Fibroblast of skin of left biceps (primary cell): ENCODE measurements at places on chromosomes 2 and 18.

DNA sequence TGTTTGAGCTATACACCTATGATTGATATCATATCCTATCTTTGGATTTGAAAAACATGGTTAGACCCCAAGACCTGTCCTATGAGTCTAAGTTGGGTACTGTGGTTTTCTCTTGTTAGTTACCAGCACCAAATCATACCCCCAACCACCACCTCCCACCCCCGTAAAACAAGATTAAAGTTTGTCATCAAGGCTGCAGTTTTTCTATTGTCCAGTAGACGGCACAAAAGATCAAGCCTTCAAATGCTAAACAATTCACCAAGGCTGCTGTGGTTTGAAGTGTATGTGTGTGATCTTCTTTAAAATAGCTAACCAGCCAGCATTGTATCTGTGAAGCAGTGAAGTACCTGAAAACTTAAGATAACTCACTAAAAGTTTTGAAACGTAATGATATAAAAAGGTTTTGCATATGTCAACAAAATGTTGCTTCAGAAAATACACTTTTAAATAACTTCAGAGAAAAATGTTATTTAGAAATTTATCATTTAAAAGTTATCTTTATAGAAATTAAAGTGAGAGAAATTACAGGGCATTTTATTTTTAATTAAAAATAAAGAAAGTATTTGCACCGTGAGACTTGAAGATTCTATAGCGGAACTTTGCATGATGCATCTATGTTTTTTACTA lies 5.8 kb upstream of the MEIS1 start:
- DNase-seq, result no peak

- peak; percentile 63 for DNase-seq
Measured at GRCh38 chr2:43737097-43737854, 36.6 kb upstream of the DYNC2LI1 start.

DNA sequence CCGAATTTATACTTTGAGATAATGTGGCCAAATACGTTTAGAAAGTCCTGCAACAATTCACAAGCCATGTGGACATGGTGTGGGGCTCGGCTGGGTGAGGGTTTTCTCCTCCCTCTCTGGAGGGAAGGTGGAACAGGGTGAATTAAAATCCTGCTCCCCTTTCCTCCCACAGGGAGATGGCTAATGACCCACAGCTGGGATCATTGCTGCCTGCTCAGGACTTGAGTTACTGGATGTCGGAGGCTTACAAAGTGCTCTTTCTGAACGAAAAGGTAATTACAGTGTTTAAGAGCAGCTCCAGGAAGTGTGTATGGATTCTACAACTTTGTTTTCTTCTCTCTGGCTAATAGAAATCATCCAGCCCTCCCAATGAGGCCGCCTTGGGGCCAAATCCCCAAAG lies 97.9 kb upstream of the ALKAL2 start:
- no peak for DNase-seq

DNA sequence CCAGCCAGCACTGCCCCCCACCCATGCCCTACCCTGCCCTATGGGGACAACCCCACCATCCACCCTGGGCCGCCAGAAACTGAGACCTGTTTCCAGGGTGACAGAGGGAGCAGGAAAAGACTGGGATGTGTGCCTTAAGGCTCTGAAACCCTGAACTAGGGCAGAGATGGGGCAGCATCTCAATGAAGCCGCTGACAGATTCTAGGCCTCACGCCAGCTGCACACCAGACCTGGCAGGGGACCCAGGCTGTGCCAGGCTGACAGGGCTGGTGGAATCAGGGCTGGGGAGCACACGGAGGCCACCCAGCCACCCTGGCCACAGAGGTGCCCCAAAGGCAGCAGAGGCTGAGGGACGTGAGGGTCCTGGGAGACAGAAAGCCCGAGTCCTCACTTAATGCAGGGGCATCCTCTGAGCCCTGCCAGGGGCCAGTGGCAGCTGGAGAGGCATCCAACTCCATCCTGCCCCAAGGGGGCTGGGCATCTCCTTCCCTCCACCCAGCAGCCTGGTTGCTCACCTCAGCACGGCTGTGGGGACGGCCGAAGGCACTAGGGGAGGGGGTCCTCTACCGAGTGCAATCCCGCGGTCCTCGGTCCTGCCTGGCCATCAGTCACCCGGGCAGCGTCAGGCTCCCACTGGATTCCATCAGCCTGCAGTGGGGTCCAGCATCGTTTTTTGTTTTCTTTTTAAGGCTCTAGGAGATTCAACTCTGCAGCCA lies 169.2 kb downstream of the ZFP36L2 start:
- no peak for DNase-seq

GRCh38 chr2:109348671-109349502 lies 219.9 kb downstream of the SH3RF3 start:
- no peak for DNase-seq

- DNase-seq, result no peak
Measured at GRCh38 chr2:25098670-25099486, 57.0 kb downstream of the EFR3B start.

DNA sequence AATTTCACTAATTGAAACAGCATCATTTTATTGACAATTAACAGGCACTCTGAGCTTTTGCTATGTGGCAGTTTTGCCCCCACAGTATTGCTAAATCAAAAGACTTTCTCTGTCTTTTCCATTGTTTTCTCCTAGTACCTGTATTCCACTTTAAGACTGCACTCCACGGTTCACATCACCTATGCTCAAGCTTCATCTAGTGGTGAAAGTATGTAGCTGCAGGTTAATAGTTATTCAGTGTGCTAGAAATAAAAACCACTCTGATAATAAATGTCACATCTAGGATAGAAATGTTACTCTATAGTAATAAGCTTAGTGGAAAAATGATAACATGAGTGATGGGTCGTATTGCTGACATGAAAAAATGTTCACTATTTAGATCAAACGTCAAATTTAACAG lies 24.6 kb downstream of the ARL6IP6 start:
- no peak for DNase-seq

DNA sequence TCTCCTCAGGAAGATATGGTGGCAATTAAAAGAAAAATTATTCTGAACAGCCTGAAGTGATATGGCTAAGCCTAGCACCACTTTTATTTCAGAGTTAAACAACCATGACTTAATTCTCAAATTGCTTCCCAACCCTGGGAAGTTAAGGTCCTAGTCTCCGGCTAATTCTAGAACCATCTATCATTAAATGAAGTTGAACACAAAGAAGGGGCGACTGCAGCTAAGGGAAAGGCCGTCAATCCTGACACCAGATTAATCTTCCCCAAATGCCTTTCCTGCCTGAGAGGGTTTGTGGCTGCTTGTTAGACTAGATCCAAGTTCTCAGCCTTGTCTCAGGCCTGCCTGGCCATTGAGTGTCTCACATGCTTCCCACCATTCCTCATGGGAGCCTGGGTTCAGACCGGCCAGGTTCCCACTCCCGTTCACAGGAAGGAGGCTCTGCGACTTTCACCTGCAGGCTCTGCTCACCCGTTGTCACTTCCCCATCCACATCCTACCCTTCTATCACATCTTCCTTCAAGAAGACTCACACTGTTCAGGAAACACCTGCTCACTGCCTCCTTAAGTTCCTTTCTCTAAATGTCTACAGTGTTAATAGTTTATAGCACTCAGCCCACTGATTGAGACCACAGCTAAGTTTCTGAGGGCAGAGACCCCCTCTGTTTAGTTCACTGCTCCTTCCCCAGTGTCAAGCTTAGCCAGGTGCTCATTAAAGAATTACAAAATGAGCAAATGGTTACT lies 282.9 kb upstream of the REV1 start:
- DNase-seq, result no peak

DNA sequence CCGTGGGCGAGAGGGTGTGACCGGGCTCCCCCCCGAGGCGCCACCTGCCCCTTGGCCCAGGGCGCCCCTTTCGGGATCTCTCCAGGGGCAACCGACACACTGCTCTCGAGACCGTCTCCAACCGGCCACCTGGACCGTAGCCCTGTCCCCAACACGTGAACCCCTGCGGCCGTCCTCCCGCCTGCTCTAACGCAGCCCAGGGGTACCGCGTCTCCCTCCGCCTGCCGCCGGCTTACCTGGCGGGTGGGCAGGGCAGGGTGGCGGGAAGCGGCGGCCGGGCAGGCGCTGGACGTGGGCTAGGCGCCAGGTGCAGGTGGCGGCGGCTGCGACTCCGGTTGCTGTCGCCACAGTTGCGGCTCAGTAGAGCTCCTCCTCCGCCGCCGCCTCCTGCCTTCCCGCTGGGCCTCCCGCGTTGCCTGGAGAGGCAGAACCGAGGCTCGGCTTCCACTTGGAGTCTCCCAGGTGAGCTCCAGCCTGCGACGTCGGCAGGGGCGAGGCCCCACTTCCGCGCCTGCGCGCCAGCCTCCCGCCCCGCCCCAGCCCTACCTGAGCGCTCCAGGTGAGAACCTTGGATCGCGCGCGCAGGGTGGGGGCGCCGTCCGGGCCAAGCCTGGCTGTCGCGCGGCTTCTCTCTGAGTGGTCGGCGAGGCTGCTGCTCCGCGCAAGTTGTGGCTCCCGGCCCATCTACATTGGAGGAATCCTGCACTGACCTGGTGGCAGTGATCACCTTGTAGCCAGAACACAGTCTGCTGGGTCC lies at the start of gene GALNT3:
Gene GALNT3, minus strand, starts transcription at position 469 of the 757 bp plus-strand sequence. CDS start 23,547 bp downstream, outside the sequence.
- DNase-seq, result no peak

DNA sequence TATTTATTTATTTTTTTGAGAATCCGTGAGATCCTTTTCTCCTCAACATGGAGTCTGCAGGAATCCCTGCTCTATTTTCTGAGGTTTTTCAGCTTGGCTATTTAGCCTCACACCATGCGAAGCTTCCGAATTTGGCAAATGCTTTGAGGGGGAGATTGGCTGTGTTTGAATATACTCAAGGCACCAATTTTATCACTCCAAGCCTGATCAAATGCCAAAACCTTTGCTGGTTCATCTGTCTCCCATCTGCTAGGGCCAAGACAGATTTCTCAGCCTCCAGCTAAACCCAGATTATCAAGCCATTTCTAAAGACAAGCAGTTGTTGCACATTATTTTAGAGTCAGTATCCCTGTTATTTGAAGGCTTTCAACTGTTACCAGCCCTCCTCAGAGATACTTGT lies 295.7 kb downstream of the XIRP2 start:
- DNase-seq, result no peak

GRCh38 chr2:85472261-85472660 lies 53.7 kb downstream of the SH2D6 start:
- DNase-seq, result no peak

DNA sequence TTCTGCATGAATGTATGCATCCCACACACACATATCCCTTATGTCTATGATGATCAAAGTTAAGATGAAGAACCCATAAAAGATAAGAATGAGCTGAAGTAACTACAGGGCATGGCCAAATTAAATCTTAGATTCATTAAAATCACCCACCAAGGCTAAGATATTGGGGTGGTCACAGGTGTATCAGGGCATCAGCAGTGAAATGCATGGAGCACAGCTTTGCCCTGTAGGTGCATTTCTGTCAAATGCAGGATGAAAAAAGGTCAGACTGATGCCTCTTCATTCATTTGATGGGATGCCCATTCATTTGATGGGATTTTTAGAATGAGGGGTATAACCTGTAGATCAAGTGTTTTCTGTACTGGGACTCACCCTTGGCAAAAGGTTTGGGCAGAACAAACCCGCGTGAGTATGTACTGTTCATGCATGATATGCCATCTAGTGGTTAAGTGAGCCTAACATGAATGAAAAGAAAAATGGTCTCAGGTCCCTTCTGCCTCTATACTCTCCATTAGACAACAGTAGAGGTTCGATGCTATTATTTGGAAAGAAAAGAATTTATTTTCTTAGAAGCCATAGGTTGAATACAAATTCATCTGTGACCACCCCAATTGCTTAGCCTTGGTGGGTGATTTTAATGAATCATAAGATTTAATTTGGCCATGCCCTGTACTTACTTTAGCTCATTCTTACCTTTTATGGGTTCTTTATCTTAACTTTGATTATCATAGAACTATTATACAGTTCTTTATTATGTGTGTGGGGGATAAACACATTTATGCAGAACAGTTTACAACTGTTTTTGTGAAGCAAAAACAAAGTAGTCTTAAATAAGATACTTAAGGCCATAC lies 43.2 kb upstream of the NOSTRIN start:
- DNase-seq, result no peak

DNA sequence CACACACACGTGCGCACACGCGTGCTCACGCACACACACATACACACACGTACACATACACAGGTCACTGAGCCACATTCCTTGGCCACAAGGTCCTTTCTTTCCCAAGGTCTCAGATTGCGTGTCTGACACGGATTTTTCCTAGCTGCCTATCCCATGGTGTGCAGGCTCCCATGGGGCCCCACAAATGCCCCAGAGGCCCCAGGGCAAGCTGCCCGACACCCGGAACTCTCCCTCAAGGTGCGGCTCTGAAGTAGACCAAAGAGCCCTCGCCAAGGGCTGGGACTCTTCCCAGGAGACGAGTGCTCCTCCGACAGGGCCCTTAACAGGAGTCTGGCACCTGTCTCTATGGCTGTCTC lies 46.7 kb downstream of the SDC1 start:
- DNase-seq, result no peak

DNA sequence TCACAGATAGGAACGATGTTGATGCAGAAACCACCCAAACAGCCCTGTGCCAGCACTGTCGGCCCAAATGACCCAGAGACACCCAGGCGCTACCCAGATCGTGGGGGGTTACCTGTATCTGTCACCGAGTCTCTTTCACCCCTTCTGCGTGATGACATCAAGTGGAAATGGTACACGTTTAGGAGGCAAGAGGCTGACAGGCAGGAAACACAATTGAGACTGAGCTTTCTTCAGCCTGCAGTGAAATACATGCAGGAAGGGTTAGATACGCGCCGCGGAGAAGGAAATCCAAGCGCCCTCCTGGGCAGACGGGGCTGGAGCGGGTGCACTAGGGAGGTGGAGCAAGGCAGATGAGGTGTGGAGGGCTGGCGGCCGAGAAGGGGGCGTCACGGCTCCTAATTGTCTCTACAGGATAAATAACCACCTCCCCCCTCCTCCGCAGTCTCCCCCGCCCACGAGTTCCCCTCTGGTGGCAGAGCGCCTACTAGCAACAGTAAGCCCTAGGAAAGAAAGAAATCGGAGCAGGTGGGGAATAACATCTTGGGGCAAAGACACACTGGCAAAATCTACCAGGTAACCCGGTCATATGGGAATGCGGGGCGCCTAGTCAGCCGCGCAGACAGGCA lies at the start of gene RNF152:
Gene RNF152, minus strand, starts transcription at position 325 of the 626 bp plus-strand sequence. CDS start 76,544 bp downstream, outside the sequence.
- no peak for DNase-seq

GRCh38 chr18:12287131-12287681 lies 20.8 kb upstream of the TUBB6 start:
- no peak for DNase-seq

- no peak for DNase-seq
Measured at GRCh38 chr18:12038082-12038638, 55.5 kb upstream of the ANKRD62 start.
